Substantia nigra (tissue), 51 donors: ENCODE measurements at places on chromosomes 7 and 10.

DNA sequence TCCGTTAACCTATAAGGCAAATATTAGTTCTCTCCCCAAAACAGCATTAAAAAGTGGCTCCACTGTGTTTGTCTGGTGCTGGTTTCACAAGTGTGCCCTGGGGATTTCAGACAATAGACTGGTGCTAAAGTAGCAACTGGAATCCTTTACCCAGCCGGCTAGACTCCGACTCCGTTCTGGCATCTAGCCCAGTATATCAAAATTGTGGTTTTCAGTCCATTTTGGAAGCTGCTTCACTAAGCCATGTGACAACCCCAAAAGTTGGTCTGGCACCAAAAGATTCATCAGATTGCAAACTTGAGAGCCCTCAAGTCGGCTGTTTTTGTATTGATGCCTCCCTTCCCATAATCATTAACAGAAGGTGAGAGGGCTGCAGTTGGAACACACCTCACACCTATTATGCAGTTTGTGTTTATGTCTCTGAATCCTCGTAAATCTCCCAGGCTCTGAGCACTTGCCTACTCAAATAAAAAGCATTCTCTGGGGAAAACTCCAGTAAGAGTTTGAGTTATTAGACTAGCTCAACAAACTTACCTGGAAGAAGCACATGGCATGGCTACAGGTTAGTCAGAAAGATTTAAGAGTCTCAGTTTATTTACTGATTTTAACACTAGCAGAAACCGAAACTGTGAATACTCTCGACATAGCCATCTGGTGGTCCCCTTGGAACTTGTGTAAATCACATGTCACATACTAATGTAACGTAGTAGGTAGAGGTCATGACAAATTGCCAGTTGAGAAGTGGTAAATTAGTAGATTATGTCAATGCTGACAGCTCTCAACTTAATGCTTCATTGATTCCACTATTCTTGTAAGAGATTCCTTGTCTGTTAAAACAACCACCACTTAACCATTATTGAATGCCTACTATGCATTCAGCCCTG lies 14.8 kb upstream of the WNT16 start:
- DNase-seq = no peak

GRCh38 chr7:73570977-73571376 lies 7.4 kb downstream of the TBL2 start:
- no peak for DNase-seq

DNA sequence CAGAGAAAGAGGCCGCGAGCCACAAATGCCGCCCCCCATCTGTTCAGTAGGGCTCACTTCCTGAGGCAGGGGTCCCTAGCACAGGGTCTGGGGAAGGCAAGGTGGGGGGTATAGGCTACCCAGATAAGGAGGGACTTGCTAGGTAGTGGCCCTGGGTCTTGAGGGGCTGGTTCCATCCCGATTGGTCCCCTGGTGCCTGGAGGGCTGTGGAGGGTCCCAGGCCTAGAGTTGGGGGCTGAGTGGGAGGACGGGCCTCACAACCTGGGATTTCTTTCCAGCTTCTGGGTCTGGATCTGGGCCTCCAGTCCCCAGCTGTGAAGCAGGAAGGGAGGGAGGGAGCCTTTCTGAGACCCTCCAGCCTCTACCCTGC lies 75.1 kb upstream of the EN2 start:
- no peak for DNase-seq

DNA sequence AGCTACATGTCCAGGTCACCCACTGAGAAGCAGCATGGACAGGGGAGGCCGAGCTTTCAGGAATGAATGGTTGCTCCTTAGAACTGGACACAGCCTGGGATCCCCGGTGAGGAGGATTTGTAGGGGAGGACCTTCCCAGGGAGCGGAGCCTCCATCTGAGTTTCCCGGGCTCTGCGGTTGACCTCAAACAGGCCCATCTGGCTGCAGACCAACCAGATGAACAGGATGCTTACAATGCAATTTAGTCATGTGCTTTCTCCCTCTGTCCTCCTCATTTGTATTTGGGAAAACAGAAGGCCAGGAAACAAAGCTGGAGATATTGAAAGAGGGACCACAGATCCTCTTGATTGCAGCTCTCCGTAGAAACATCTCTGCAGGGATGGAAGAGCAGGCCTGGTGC lies 104.8 kb downstream of the EMX2 start:
- no peak for DNase-seq

DNA sequence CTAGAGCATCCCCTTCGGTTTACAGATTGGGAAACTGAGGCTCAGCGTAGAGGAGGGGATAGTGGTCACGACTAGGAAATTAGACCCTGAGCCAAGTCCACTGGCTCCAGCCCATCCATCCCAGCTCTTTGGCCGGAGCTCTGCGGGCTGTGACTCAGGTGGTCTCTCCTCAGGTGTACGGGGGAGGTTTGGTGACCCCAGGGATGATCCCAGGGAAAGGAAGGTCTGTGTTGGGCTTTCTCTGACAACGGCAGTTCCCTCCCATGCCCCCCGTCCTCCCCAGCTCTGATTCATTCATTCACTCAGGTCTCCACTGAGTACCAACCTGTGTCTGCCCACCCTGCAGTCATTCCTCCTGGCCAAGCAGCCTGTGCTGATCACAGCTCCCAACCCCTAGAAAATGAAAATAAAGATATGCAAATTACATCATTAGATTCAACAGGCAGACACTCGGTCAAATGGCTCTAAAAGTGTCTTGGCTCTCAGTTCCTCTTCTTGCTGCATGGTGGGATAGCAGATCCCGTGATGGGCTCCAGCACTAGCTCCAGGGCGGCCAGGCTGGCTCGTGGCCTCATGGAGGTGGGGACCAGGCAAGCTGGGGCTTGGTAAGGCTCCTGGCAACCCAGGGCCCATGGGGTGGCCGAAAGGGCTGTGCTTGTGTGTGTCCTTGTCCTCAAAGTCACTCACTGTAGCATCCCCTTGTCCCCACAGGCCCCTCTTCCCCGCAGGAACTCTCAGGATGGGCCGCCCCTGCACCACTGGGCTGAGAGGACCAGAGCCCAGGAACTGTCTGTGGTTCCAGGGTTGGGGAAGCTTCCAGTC lies 37.8 kb downstream of the CLRN3 start:
- no peak for DNase-seq

- DNase-seq = no peak
Observed at GRCh38 chr7:2242541-2243429, 759 bp downstream of the NUDT1 start.

GRCh38 chr10:110474826-110475225 lies 22.9 kb upstream of the DUSP5 start:
- DNase-seq = no peak

DNA sequence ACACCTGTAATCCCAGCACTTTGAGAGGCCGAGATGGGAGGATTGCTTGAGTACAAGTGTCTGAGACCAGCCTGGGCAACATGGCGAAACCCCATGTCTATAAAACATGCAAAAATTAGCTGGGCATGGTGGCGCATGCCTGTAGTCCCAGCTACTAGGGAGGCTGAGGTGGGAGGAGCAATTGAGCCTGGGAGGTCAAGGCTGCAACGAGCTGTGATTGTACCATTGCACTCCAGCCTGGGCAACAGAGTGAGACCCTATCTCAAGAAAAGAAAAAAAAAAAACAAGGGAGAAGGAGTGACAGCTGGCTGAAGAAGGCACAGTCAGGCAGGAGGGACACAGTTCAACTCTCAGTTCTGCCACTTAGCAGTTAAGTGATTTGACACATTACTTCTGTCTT lies 26.4 kb upstream of the ZCCHC24 start:
- no peak for DNase-seq

GRCh38 chr10:92761571-92761970 lies 71.8 kb downstream of the HHEX start:
- DNase-seq = no peak

DNA sequence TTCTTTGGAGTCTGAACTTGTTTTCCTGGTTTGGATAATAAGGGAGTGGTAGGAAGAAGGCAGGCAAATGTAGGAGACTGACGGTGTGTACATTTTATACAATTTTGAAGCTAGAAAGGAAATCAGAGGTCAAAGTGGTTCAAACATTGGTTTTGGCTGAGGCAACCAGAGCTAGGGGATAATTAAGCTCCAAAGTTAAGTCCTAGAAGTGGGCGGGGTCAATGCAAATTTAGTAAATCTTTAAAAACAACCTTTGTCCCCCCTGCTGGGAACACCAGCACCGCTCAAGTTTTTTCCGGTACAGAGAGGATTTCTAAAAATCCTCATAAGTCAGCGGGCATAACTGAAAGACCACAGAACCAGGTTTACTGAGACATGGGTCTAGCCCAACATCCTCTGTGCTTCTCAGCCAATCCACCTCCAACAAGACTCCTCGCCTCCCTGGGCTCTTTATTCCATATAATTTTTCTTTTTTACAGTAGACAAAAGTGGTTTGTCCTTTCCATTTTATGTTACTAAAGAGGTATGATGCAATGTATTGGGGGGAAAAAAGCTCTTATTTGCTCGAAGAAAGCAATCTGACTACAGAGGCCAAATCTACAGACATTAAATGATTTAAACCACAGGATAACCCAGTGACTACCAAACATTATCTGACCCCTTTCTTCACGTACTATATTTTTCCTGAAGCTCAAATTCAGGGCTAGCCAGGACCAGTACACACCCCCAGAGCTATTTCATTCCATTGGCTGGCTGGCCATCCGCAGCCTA lies 1.6 kb downstream of the GLUD1 start:
- no peak for DNase-seq

DNA sequence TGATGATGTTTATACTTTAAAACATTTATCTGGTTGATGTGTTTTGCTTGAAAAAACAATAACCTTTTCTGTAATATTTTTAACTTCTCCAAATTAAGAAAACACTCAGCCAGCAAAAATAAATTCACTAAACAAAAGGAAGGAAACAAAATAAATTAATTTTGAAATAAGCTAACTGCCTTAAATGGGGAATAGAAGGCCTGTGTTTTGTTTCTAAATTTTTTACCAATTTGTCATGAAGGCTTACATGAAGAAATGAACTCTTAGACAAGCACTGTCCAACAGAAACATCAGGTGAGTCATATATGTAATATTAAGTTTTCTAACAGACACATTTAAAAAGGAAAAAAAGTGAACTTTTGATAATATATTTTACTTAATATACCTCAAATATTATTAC lies 68.5 kb downstream of the LRRN3 start:
- DNase-seq = no peak

GRCh38 chr7:66100408-66101050 lies 14.1 kb upstream of the CRCP start:
- DNase-seq = no peak

GRCh38 chr10:7412237-7412927 lies 1.5 kb upstream of the SFMBT2 start:
- DNase-seq = peak; percentile 48

- DNase-seq = no peak
Observed at GRCh38 chr10:115831016-115831415, 442.0 kb downstream of the GFRA1 start.

DNA sequence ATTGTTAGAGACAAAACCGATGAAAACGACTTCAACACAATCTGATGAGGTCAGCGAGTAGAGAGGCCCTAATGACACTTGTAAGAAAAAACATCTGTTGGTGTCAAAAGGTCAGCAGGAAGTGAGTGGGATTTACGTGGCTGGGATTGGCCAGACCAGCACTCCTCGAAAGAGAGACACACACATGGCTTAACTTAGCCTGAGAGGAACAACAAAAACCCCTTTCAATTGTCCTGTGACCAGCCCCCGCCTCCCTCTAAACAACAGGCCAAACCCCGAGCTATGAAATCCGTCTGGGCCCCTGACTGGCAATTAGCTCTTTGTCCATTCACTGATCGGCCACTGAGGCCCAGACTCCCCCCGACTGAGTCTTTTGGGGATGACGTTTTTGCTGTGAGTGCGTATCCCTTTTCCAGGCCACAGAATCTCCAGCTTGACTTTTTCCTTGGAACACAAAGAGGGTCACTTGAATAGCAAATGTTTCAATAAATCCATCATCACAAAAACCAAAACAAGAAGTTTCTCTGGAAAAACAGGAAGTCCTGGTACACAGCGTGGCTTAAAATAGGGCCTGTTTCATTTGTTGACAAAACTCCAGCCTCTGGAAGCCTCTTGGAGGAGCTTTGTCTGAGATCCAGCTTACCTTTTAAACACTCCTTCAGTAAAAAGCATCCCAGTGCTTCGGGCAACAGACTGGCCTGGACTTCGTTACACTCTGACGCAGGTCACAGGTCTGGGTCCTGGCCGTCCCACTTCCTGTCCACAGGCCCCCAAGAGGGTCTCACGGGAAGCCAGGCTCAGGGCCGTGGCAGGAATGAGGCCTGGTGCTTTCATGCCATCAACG lies 103.0 kb downstream of the CTBP2 start:
- peak; percentile 74 for DNase-seq

DNA sequence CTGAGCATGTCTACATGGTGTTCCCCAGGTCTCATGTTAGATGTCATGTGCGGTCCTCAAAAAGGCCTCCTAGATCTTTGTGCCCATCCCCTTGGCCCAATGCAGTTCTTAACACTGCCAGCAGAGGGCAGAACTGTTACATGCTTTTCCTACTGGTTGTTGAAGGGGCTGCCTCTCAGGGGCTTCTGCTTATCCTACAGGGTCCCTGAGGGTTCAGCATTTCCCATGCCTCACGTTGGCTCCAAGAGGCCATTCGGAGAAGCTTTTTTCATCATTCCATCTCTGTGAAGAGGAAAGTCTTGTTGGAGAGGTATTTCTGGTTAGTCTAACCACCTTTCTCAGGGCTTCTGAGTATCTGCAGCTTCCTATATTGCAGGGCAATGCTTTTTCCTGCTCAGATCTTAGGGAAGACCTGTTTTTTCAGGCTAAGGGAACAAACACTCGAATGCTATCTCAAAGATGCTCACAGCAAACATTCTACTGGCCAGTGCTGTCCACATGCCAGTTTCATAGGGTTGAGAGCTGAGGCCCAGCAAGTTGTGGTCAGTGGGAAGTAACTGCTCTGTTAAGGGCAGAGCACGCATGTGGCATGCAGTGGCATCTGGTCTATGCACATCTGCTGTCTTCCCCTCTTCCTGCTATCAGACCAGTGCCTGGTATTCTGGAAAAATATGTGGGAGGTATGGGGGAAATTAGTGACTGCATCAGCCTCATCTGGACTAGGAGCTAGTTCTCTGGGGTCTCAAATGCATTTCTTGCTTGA lies 31.5 kb downstream of the MBL2 start:
- DNase-seq = no peak

- no peak for DNase-seq
Observed at GRCh38 chr10:132129431-132129830, 57.3 kb upstream of the DPYSL4 start.

DNA sequence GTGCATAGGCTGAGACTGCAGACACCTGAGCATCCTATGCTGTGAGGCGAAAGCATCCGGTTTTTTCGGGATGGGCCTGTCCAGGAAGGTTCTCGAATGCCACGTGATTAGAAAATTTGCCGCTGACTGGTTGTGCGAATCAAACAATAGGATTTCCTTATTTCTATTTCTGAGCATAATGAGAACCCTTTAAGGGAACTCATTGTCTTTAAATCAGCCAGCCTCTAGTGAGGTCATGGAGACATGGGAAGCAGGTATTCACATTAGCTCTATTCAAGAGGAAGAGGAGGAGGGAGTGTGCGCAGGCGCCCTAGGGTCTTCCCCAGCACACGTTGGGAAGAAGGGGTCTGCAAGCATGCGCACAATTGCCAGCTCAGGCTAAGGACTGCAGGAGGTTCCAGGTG lies 5.6 kb downstream of the GIMAP1 start:
- DNase-seq = no peak

GRCh38 chr10:125629758-125630376 lies 53.1 kb downstream of the TEX36 start:
- no peak for DNase-seq

- no peak for DNase-seq
Observed at GRCh38 chr10:14244147-14244546, 86.6 kb downstream of the FRMD4A start.
